Skin of body (tissue), 3 donors: ENCODE measurements at places on chromosomes 7 and 10. TPM values are rescaled to one million over a fixed set of nuclear protein-coding genes. Genes with fewer than 3 reads are reported as not detected.
A peak's percentile ranks its signal among the peaks of the same experiment; 100 is the strongest.

The PPRC1 gene
- total RNA-seq = 23.3 TPM

The TBC1D12 gene
- 23.5 TPM for total RNA-seq

- DNase-seq = no peak
These were observed 238.9 kb downstream of the TNS3 start for GRCh38 chr7:47343061-47343455.

- no peak for DNase-seq
These were observed 61.8 kb downstream of the TACC2 start for GRCh38 chr10:122050811-122051210.

DNA sequence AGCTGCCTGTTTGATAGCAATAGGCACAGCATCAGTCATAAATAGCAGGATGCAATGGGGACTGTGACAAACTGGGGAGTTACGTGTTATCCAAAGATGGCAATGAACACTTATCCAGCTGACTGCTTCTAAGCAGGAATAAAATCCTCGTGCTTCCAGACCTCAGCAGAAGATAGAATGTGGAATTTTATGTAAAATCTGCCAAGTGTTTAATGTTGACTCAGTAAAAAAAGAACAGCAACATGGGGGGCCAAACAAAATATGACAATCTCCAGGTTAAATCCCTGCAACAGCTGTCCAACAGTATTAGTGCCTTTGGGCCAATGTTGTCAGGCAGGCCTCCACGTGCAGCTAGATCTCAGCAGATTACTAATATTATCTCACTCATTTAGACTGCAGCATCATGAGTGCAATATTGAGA lies 127.3 kb downstream of the SEMA3C start:
- peak; percentile 30 for DNase-seq

DNA sequence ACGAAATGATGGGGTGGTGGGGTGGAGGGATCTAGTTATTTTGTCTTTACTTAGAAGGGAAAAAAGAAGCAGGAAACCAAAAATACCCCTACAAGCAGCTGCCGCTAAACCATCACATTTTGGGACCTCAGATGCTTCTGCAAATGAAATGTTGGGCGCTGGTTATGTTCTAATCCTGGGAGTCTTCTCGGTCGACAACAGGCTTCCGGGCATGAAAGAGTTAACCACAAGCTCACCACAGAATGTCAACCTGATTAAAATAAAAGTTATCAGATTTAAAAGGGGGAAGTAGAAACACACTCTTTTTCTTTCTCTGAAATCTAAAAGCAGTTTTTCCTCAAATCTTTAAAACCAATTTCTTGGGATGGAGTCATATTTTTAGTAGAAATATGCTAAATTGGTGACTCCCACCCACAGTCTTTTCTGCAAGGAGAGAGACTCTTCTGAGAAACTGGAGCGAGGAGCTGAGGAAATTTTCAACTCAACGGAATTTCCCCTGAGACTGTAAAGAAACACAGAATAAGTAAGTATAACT lies 16.8 kb downstream of the IL2RA start:
- no peak for DNase-seq

GRCh38 chr7:27560706-27561235 lies 101.9 kb downstream of the HIBADH start:
- no peak for DNase-seq

- DNase-seq = no peak
These were observed 331.9 kb upstream of the NUPR2 start for GRCh38 chr7:56447864-56448693.

DNA sequence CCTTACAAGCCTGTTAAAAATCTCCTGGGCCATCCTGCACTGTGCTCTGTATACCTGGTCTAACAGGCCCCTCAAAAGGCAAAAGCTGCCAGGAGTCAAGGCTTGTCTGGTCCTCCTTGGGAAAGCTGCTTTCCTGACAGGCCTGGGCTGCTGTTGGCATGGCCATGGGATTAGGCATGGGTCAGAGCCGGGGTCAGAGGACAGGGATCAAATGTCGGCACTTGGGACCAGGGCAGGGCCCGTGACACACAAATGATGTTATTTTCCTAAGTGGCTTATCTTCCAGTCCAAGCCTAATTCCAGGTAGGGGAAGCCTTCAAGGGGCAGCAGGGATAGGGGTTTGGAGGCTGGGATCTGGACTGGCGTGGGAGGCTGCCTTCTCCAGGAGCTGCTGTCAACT lies 191.5 kb upstream of the GPR26 start:
- no peak for DNase-seq
